ENCODE measurements at places on chromosomes 4 and X.

DNA sequence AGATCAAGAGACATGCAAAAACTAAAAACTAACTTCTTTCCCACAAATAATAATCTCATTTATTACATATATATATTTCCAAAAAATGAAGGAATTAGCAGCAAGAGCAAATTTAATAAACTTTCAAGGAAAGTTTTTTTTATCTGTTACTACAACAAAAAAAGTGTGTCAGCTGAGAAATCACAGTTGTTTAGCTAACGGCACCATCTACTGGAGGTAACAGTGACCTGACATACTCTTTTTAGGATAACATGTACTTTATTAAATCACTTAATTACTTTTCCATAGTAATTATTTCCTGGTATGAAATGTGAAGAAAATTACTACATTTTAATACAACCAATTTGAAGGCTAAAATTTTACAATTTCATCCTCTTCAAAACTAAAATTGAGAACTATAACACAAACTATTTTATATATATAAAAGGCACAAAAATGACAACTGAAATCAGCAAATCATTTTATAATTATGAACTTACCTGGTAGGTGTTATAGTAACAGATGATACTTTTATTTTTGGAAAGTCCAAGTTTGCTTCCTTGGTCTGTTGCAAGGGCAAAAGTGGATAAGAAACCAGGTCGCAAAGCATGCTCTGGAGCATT is 9.1 kb downstream of the LAMTOR3 start:
- DNase-seq: peak; percentile 12

DNA sequence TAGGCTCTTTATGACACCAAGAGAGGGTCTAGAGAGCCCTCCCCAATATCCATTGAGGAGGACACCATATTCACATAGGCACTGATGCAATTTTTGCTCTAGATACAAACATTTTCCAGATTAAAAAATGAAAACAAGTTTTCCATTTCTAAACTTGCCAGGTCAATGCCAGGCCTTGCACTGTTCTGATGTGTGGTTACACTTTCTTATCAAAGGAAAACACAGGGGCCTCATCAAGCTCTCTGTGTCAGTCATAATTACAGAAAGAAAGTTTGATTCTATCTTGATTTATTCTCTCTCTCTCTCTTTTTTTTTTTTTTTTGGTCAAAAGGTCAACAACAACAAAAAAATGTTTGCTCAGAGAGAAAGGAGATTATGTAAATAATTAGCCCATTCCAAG is 80.2 kb upstream of the ACSL4 start:
- no peak for DNase-seq

- no peak for DNase-seq
Observed at GRCh38 chr4:88045021-88045420, 37.6 kb downstream of the PKD2 start.

DNA sequence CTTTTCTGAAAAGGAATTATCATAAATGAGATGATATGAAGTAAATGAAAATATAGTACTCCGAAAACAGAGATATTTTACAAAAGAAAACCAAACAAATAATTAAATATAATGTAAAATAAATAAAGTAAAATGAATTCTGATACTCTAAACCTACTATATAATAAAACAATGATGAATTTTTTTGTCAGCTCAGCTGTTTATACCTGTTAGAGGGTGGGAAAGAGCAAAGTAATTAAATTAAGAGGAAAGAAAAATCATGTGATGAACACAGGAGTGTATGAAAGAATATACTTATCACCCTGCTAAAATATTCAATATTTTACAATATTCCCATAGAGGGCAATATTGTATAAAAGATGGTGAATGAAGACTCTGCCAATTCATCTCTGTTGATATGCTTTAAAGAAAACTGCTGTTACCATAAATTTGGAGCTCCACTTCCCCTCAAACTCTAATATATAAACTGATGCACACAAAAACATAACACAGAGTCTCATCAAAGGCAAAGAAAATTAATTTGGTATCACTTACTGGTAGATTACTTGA is 6.5 kb upstream of the NDST4 start:
- no peak for DNase-seq

GRCh38 chr4:185916231-185916630 is 104.2 kb upstream of the SORBS2 start:
- DNase-seq: no peak

DNA sequence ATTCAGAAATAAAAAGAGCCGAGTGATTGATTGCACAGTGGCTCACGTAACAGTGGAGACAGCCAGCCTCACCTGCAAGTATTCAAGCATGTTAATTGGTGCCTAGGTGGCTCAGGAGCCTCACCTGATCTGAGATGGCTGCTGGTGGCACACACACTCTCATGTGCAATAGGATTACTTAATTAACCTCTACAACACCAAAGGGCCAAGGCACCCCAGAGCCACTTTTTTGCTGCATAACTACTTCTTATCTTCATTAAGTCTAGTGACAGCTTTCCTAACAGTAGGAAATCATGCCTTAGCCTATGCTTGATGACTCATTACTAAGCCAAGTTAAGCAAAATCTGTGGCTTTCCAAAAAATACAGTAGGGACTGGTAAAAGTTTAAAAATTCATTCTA is 117.3 kb upstream of the NOCT start:
- no peak for DNase-seq

DNA sequence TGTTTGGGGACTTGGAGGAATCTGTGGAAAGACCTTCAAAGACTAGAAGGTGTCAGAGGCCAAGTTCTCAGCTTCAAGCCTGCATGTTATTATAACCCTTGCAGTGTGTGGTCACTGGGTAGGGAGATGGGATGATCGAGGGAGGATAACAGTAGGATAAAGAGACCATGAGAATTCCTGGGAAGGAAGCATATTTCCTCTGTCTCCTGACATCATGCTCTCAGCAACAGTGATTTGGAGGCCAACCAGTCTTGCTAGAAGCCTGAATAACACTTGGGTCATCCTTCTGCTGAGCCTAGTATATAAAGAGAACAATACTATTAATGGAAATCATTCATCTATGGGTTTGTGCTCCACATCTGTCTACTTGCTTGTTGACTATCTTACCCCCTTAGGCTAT is 40.9 kb upstream of the ANXA3 start:
- no peak for DNase-seq

- no peak for DNase-seq
Observed at GRCh38 chrX:38612281-38612680, 50.9 kb downstream of the TSPAN7 start.

- DNase-seq: no peak
Observed at GRCh38 chr4:145075742-145076468, 22.1 kb downstream of the ANAPC10 start.

DNA sequence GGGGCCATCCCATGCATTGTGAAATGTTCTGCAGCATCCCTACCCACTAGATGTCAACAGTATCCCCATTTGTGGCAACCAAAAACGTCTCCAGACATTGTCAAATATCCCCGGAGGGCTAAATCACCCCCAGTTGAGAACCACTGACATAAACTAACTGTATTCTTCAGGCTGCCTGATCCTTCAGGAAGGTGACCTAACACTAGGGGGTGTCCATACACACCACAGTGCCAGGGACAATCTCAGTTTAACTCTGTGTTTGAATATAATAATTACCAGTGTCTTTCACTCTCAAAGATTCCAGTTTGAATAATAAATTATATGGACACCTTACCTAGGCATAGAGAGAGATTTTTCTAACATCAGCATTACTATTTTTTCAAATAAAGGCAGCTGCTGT is 6.4 kb downstream of the ACE2 start:
- DNase-seq: no peak

DNA sequence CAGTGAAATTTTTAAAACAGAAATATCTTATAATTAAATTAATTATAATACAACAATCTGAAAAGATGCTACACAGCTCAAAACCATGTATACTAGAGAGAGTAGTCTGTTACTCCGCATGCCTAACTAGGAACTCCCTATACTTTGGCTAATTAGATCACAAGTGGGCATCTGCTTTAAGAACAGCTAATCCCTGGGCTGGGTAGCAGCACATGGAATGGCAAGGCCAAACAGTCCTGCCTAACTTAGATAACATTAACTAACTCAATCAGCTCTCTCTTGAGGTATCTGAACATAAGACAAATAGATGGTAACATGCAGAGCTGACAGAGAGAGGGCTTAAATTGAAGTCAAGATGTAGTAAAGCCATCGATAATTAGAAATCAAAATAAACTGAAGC is 9.9 kb downstream of the CHIC2 start:
- DNase-seq: no peak

- DNase-seq: no peak
Observed at GRCh38 chr4:23504083-23504482, 385.8 kb downstream of the PPARGC1A start.

DNA sequence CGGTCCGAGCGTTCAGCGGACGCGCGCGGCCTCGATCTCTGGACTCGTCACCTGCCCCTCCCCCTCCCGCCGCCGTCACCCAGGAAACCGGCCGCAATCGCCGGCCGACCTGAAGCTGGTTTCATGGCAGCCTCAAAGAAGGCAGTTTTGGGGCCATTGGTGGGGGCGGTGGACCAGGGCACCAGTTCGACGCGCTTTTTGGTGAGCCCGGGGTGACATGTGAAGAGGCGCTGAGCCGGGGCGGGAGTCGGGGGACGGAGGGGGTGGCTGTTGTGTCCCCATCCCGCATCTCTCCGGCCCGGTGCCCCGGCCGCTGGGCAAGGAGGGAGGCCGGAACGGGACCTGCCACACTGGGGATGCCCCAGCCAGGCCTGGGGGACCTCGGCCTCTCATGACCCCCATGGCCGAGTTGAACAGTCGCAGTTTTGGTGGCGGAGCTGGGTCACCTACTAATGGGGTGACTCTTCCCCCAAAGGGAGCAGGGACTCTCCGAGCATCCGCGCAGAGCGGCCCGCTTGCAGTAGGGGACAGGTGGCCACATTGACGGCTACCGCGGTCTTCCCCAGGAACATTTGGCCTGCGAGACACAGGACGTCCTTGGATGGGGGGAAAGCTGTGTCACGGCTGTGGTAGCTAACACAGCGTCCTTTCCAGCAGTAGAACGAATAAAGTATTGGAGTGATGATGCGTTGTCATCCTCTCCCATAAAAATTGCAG is at the start of gene GK:
Gene GK, plus strand, starts transcription at position 9 of the 717 bp plus-strand sequence. Its CDS starts 115 bp downstream, at position 124.
- DNase-seq: peak; percentile 5

GRCh38 chr4:36753048-36753447 is 471.6 kb downstream of the DTHD1 start:
- DNase-seq: no peak

- peak; percentile 10 for DNase-seq
Observed at GRCh38 chrX:71492231-71493065, 40.5 kb upstream of the OGT start.

DNA sequence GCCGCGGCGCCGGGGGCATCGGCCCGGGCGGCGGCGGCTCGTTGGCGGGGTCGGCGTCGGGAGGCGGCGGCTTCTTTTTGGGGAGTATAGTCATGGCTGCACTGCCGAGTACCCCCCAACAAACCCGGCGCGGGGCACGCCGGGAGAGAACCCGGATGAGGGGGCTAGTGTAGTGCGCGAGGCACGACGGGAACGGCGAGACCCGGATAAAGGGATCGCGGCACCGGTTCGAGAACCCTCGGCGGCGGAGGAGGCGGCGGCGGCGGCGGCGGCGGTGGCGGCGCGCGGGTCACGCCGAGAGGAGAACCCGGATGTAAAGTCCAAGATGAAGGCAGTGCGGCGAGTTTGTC is at the start of gene OTUD5:
Gene OTUD5, minus strand, starts transcription at position 131 of the 350 bp plus-strand sequence. Its CDS starts 37 bp downstream, at position 94.
- DNase-seq: peak; percentile 68

DNA sequence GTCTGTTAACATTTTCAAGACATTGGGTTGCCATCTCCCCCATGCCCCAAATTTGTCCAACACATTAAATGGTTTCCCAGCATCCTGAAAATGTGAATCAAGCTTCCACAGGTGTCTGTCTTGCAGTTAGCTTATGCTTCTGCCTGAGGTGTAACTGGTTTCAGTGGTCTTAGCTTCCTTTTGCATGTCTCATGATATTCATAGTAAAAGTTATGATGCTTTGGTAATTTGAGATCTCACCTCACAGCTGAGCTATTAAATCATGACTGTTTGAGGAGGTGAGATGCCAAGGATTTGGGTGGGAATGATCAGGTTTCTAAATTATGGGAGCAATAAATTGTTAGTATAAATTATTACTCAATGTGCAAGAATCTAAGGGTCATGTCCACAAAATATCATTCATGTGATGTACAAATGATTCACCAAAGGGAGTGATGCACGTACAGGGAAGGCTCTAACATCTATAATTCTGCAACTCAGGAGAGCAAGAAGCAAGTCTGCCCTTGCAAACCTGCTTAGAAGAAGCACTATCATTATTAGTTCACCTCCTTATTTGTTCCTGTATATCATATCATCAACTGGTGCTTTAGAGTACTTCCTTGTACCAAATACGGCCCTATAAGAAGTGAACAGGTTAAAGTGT is 17.1 kb upstream of the RAI2 start:
- DNase-seq: no peak

DNA sequence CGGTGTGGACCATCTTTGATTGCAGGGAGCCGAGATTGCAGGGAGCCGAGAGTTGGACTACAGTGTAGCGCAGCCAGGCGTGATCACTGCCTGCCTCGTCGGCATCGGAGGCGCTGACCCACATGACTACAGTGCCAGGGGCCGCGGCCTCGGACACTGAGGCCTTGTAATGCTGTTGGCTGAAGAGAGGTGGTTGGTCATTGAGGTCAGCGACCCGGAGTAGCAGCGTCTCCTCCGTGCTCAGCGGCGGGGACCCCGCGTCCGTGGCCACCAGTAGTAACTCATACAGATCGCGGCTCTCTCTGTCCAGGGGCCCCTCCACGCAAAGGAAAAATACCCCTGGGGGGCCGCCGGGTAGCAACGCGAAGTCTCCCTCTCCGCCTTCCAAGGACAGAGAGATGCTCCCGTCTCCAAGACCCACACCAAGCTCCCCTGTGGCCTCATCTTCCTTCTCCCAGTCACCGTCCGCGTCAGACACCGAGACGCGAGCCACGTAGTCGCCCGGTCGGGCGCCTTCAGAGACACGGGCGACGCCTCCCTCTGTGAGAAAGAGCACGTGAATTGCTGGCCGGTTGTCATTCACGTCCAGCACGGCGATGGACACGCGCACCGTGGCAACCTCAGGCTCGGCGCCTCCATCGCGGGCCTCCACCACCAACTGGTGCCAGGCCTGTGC is 1.9 kb downstream of the DCHS2 start:
- no peak for DNase-seq

DNA sequence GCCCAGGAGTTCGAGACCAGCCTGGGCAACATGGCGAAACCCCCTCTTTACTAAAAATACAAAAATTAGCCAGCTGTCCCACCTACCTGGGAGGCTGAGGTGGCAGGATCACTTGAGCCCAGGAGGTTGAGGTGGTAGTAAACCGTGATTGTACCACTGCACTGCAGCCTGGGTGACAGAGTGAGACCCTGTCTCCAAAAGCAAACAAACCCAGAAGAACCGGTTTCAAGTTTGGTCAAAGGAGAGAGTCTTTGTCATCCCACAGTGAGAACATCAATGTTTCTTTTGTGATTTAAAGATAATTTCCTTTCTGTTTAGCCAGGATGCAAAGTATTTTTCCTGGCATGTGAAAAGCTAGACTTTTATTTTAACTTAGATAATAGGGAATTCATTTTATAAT is 26.7 kb downstream of the PDK3 start:
- no peak for DNase-seq
